ENCODE measurements at places on chromosomes 4 and X. TPM values are rescaled to one million over a fixed set of nuclear protein-coding genes. Genes with fewer than 3 reads are reported as not detected.

MGAT4D gene
- not detected for polyA plus RNA-seq

LINC00632 gene
- polyA plus RNA-seq: 17.0 TPM

DGAT2L6 gene
- not detected for polyA plus RNA-seq

GAB3 gene
- polyA plus RNA-seq: 2.9 TPM

CRMP1 gene
- polyA plus RNA-seq: 0.70 TPM

HDAC8 gene
- 14.9 TPM for polyA plus RNA-seq

IL15 gene
- 4.3 TPM for polyA plus RNA-seq

SLC34A2 gene
- 2.6 TPM for polyA plus RNA-seq

FOXR2 gene
- not detected for polyA plus RNA-seq

ELK1 gene
- polyA plus RNA-seq: 23.1 TPM

BCORL1 gene
- polyA plus RNA-seq: 2.4 TPM

CENPVL3 gene
- polyA plus RNA-seq: not detected

NLGN3 gene
- polyA plus RNA-seq: 0.67 TPM

PDCL2 gene
- polyA plus RNA-seq: not detected

FAM53A gene
- 1.5 TPM for polyA plus RNA-seq

UCP1 gene
- 0.56 TPM for polyA plus RNA-seq

HNRNPDL gene
- polyA plus RNA-seq: 286 TPM

NHSL2 gene
- polyA plus RNA-seq: 3.8 TPM

FMR1NB gene
- polyA plus RNA-seq: not detected

MMAA gene
- polyA plus RNA-seq: 3.9 TPM

TEX11 gene
- not detected for polyA plus RNA-seq

FREM3 gene
- 0.01 TPM for polyA plus RNA-seq

RENBP gene
- 19.3 TPM for polyA plus RNA-seq

MAPK10 gene
- polyA plus RNA-seq: 3.8 TPM

RIBC1 gene
- polyA plus RNA-seq: 0.95 TPM

KDR gene
- polyA plus RNA-seq: 37.4 TPM

IL13RA2 gene
- not detected for polyA plus RNA-seq

PRDM8 gene
- 0.48 TPM for polyA plus RNA-seq

GUCY1B1 gene
- polyA plus RNA-seq: 4.2 TPM

CT45A3 gene
- polyA plus RNA-seq: not detected

AMOT gene
- 1.8 TPM for polyA plus RNA-seq
